IMR-90 (cell line): ENCODE measurements at places on chromosomes 5 and 9.

GRCh38 chr9:75892216-75892911, 1.9 kb downstream of the PCSK5 start:
- DNase-seq: no peak

DNA sequence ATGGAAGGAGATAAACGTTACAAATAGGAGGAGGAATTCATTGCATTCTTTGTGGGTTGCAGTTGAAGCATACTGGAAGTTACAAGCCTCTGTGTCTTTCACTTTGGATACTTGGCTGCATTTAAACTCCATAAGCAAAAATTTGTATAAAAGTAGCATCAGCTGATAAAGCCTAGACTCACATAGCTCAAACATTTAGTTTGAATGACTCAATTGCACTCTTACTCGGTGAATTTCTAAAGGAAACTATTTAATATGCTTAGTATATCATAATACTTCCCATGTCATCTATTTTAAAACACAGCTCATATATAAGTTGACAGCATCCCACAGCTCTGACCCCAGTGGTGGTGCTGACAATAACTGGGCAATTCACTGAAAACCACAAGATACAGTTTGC, 596.6 kb upstream of the ZNF608 start:
- peak; percentile 84 for DNase-seq

DNA sequence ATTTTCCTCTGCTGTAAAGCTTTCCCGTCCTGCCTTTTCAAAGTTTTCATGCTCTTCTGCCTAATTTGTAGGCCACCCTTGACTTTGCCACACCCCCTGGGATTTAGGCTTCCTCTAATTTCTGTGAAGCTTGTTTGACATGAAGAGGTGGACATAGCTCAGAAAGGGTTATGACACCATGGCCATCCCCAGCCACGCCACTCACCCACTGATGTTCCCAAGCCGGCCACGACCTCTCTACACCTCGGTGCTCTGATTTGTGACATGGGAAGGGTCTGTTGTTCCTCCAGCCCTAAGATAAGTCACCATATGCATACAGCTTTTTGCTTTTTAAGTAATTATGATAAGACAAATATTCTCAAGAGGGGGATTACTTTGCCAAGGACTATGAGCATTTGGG, 139.5 kb downstream of the BARX1 start:
- DNase-seq: no peak

- no peak for DNase-seq
Observed at GRCh38 chr5:137754961-137755762, 999 bp upstream of the HNRNPA0 start.

- no peak for DNase-seq
Observed at GRCh38 chr5:23627976-23628375, 120.6 kb downstream of the PRDM9 start.

DNA sequence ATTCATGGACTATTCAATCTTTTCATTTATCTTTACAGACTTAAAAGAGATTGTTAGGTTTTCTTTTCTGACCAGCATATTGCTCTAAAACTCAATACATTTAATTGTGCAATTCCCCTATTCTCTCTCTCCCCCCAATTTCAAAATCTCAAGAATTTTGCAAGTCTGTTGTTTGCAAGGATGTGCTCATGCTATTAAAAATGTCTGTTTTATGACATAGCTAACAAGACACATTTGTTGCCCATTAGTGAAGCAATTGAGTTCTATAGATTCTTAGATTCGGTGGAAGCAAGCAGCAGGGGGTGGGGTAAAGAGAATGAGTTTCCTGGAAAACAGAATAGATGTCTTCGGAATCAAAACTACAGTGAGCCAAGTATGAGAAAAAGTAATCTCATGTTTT, 8.5 kb upstream of the CSNK1A1 start:
- DNase-seq: peak; percentile 22
